ENCODE measurements at places on chromosomes 5 and 9.

DNA sequence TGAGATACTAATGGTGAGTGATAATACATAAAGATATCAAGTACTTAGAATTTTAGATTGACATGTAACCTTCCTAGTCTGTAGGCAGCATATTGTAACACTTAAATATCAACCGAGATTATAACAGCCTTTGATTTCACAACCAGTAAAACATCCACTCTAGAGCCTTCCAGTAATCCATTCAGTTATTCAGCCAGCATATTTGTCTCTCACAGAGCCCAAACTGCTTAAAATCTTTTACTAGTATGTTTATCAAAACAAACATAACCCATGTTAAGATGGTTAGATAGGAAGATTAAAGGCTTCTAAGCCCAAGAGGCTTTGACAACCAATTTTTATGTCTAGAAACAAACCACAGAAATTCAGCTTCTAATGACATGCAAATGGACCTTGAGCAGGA lies 177.9 kb upstream of the FST start:
- no peak for DNase-seq

GRCh38 chr9:135914921-135915320 lies 7.6 kb upstream of the CAMSAP1 start:
- DNase-seq, result no peak

- no peak for DNase-seq
These were observed 80.6 kb upstream of the SIMC1 start for GRCh38 chr5:176157656-176158055.

DNA sequence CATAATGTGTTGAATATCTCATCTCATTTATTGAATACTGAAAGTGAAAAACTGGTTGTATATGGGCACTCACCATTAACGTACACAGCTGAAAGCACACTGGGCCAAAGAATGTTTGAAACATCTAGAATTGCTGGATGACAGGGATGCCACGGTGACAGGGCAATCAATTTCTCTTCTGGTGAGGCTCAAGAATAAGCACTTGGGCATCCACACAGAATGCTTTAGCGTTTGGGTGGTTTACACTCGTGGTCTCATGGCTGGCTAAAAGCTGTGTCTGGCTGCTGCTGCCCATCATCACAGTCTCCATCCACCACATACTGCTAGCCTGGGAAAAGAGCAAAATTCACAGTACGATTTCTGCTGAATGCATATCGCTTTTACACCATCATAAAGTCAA lies 30.7 kb upstream of the IL31RA start:
- no peak for DNase-seq

- no peak for DNase-seq
These were observed 19.8 kb downstream of the DYNC2I2 start for GRCh38 chr9:128636556-128637530.

- DNase-seq, result no peak
These were observed 33.4 kb downstream of the TJP2 start for GRCh38 chr9:69207503-69207902.

- DNase-seq, result no peak
These were observed 86.6 kb downstream of the SLC38A9 start for GRCh38 chr5:55625589-55625909.

- DNase-seq, result no peak
These were observed 30.0 kb upstream of the STOM start for GRCh38 chr9:121399883-121400607.

GRCh38 chr5:95667061-95667618 lies 15.7 kb downstream of the SPATA9 start:
- no peak for DNase-seq

GRCh38 chr9:112301420-112301819 lies 32.0 kb downstream of the PTBP3 start:
- DNase-seq, result no peak

- DNase-seq, result no peak
These were observed 344.0 kb downstream of the PRR16 start for GRCh38 chr5:120808135-120808534.

- DNase-seq, result no peak
These were observed 190.4 kb upstream of the GAS1 start for GRCh38 chr9:87137718-87138117.

DNA sequence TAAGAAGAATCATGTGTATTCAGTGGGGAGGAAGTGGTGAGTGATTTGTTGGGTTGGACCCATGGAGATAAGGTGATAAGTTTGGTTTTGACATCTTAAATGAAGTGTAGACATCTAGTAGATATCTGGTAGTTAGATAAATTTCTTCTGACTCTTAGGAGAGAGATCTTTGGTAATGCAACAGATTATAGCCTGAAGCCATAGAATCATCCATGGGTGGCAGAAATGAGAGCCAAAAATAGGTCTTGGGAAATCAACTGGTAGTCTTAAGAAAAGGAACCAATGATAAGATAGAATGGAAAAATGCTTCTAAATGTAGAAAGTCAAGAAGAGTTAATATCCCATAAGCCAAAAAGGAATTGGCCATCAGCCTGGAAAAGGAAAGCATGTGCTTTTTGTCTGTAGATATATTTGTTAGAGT lies 532.7 kb upstream of the GRAMD2B start:
- DNase-seq, result no peak

Measured in stimulated activated CD8-positive, alpha-beta memory T cell treated with anti-CD3 and anti-CD28 coated beads, Interleukin-7, amount 100 ng/mL, for 24 hours (primary cell).